Bone marrow (tissue), 2 donors: ENCODE measurements at places on chromosomes 5 and 9.

DNA sequence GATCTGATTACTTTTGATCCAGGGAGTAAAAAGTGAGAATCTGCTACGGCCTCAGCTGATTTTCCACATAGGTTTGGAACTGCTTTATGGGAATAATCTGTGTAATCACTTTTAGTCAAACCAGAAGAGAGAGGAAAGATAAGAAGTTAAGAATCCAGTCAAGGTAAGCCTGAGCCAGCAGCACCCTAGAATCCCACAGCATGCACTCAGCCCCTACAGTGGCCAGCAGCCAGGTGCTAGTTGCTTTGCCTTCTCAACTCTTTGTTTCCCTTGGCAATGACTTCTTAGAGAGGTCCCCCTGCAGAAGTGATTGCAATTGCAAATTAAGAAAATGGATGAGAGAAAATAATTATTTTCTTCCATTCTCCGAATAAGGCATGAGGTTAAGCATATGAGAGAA lies 59.7 kb upstream of the TMED7 start:
- DNase-seq = no peak

DNA sequence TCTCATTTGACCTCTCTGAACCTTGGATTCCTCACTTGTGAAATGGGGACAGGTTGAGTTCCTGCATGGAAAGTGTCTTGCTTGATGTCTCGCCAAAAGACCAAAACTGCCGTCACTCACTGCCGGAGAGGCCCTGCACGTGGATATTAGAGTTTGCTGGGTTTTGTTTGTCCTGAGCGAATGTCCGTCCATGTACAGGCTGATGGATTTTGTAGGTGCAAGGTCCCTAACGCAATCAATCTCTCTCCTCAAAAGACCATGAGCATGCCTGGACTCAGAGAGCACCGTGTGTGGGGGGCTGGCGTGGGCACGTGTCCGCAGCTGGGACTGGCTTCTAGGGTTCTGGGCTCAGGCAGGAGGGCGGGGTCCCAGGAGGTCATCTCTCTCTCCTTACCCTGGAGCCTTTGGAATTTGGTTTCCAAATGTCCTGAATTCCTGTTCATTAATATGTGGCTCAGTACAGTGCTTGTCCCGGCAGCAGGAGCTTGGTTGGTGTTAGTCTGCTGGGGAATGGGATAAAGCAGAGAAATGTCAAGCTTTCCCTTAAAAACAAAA lies 146.0 kb upstream of the IER5L start:
- DNase-seq = no peak

DNA sequence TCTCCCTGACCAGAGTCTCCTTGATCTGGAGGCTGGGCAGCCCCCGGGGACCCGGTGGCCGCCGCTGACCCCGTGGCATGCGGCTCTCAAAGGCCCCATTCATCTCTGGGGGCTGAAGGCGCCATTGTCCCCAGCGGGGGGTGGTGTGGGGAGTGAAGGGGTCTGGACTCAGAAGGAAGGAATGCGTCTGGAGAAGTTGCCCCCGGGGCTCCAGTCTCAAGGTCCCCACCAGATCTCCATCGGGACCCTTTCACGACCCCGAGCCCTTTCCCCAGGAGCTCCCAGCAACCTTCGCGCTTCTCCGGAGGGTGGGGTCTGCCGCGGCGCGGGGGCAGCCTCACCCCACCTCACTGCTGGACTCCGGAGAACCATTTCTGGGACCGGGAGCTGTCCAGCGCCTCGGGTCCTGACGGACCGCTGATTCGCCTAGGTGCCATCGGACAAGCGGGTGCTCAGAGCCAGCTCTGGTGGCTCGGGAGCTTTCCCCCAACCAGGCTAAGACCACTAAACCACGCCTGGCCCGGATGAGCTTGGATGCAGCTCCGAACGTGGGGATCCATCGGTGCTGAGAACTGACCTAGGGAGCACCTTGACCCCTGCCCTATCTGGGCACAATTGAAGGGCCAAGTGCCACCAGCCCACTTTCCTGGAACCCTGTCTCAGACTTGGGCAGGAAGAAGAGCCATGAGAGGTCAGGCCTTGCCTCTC lies 5.1 kb upstream of the PCDH1 start:
- no peak for DNase-seq

GRCh38 chr9:114184071-114184470 lies 28.7 kb downstream of the COL27A1 start:
- no peak for DNase-seq

GRCh38 chr9:86721843-86722705 lies 225.2 kb downstream of the GAS1 start:
- no peak for DNase-seq

DNA sequence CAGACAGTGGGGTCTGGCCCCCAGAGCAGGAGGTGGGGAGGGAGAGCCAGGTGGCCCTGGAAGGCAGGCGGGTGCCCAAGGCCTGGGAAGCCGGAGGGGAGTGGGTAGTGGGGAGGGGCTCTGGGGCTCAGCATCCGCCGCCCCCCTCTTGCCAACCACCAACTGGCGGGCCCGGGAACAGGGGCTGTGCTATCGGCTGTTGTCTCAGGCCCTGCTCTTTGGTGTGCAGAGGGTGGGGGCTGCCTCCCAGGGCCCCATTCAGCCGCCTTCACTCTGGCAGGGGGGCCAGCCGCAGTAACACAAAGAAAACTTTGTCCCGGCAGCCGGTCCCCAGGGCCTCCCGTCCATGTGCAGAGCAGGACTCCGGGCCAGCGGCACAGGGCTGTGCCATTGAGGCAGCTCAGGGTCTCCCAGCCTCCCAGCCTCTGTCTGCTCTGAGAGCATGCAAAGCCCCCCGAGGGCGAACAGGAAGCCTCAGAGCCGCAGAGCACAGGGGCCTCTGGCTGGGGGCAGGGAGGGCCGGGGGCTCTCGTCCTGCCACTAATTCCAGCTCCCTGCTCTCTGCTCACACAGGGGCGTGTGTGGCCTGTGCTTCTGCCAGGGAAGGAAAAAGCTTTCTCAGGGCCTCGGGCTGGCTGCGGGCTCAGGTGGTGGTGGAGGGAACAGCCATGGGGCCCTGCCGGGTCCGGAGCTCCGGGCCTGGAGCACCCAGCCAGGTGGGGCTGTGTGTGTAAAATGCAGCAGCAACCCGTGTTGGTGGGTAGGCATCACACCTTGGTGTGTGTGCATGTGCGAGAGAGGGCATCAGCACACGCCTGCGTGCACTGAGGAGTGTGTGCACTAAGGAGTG lies 54.2 kb upstream of the NOTCH1 start:
- no peak for DNase-seq

GRCh38 chr5:149549461-149550267 lies 1.6 kb downstream of the CSNK1A1 start:
- peak; percentile 29 for DNase-seq
